Right forelimb (tissue), 1 donor: ENCODE measurements at places on chromosomes 12 and 14.
A peak's percentile ranks its signal among the peaks of the same experiment; 100 is the strongest.

DNA sequence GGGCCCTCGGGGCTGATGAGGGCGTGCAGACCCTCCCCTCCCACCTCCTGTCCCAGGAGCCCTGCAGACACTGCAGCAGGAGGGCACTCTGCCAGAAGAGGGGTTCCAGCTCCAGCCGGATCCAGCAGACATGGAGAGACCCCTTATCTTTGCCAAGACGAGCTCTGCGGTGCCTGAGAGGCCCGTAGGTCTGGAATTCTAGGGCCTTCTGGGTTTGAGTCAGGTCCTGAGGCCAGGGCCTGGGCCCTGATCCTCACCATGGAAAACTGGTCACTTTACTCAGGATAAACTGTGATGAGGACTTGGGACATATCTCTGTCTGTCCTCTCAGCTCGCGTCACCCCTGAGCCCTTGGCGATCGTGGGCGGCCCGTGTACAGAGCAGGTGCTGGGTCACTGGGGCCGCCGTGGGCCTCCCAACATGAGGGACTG lies 13.8 kb downstream of the MEG3 start:
- DNase-seq, result no peak

DNA sequence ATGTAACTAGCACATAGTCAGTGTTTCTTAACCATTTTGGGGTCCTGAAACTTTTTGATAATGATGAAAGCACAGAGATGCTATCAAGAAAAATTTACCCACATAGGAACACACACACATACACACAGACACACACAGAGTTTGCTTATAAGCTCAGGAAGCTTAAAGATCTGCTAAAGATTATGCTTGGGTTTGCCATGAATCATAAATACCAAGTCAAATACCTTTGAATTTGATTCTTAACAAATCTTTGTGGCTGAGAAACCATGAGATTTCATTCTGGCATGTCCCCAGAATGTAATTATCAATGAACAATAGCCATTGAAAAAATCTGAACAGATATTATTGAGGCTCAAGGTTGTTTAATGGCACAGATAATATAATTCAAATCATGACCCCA lies 89.2 kb downstream of the NTS start:
- no peak for DNase-seq

- peak; percentile 97 for DNase-seq
Measured at GRCh38 chr14:58244556-58245387, at the start of gene PSMA3. TSS of gene PSMA3 (plus strand) at chr14:58244843. CDS start at chr14:58244921, 78 bp downstream.

DNA sequence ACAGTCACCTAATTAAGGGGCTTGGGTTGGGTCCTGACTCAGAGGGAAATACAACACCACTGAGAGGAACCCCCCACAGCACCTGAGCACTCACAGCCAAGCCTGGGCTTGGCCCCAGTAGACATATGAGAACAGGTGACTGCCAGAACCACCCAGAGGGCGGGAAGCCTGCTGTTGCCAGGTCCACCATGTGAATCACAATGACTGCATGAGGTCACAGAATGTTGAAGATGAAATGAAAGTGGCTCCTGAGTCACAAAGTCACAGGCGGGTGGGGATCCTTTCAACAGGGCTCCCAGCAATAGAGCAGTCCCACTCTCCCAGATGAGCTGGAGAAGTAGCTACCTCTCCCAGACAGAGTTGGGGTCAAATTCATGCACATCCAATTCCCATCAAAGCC lies at the start of gene LRRC74A:
Gene LRRC74A (plus strand): TSS at position 287 of the 400 bp plus-strand sequence. CDS start 290 bp downstream, outside the sequence.
- DNase-seq, result no peak

GRCh38 chr12:17976202-17976601 lies 113.8 kb downstream of the RERGL start:
- DNase-seq, result no peak
